ENCODE measurements at places on chromosomes 2 and 18. TPM values are rescaled to one million over a fixed set of nuclear protein-coding genes. Genes with fewer than 3 reads are reported as not detected.

Gene SERPINB3
- total RNA-seq: not detected

Gene MOGAT1
- total RNA-seq: 3.2 TPM

Gene ANKRD29
- total RNA-seq: 56.5 TPM

Gene BCL11A
- 9.7 TPM for total RNA-seq

Gene TBR1
- total RNA-seq: not detected

Gene SCN3A
- 1.4 TPM for total RNA-seq

Gene LOXHD1
- 2.9 TPM for total RNA-seq

Gene NMUR1
- 4.4 TPM for total RNA-seq

Gene MAP4K4
- total RNA-seq: 68.4 TPM

Gene RAX
- total RNA-seq: not detected

Gene TTN
- 40.3 TPM for total RNA-seq

Gene TSPYL6
- not detected for total RNA-seq

Gene KLHL41
- 0.68 TPM for total RNA-seq

Gene FBXO41
- 2.9 TPM for total RNA-seq

Gene RPIA
- total RNA-seq: 16.5 TPM

Gene GKN2
- 53.3 TPM for total RNA-seq

All from lower lobe of right lung (tissue), 2 donors.